ENCODE measurements at places on chromosomes 1 and 21. TPM values are rescaled to one million over a fixed set of nuclear protein-coding genes. Genes with fewer than 3 reads are reported as not detected.

TDRD10 gene
- total RNA-seq: 9.0 TPM

SYT2 gene
- total RNA-seq: under 0.01 TPM

CD34 gene
- 38.5 TPM for total RNA-seq

MKNK1 gene
- total RNA-seq: 52.4 TPM

MEF2D gene
- total RNA-seq: 84.9 TPM

LCE2B gene
- not detected for total RNA-seq

SLC2A5 gene
- 5.7 TPM for total RNA-seq

MCOLN2 gene
- total RNA-seq: 12.2 TPM

KCNK2 gene
- total RNA-seq: 9.4 TPM

All from tibial nerve (tissue), 4 donors.